ENCODE measurements at places on chromosomes 6 and 20. TPM values are rescaled to one million over a fixed set of nuclear protein-coding genes. Genes with fewer than 3 reads are reported as not detected.

GRCh38 chr6:1240766-1241318, 71.1 kb upstream of the FOXQ1 start:
- DNase-seq: no peak

GRCh38 chr6:170293341-170294231, 2.7 kb upstream of the DLL1 start:
- no peak for DNase-seq

DNA sequence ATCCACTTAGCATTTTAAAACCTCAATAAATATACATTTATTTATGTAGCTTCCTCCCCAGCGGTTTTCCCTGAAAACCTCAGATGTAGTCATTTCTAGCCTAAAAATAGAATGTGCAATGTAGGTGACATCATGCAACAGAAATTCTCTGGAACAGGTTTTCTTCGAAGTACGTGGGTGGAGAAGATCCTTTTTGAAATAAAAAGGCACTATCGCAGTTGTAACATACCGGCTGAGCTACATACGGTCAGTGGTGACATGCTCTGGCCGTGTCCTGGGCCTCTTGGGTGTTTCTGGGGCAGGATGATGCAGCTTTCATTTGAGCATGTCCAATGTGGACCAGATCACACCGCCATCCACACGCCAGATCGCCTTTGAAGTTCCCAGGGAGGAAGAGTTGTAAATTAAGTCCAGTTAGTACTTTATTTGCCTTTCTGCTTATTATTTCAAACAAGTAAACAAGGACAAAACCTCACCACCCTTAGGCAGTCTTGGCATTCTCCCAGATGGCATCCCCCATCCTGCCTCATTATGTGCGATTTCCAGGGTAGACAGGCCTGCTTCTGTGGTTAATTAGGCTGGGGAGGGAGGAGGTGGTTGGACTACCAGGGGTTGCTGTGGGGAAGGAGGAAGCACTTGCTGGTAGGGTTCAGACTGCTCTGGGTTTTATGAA, 109.5 kb upstream of the CLDN20 start:
- DNase-seq: no peak

- no peak for DNase-seq
These were observed 27.1 kb downstream of the PRR18 start for GRCh38 chr6:166281104-166281503.

DNA sequence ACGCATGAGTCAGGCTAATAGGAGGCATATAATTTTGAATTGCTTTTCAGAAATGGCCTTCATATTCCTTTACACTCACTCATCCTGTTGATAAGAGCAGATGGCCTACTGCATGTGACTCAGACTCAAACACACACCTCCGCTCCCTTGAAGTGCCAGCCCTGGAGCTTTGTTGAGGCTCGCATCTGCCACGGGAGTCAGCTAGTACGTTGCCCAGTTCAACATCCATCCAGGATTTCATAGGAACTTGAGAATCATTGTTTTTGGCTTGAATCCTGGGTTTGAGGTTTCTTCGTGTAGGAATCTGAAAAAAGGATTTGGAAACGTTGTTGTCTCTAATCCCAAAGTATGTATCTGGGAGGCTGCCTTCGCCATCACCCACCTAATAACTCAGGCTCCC, 87.4 kb upstream of the JAG1 start:
- no peak for DNase-seq

- no peak for DNase-seq
These were observed 18.0 kb upstream of the ZFAND3 start for GRCh38 chr6:37801605-37801940.

GRCh38 chr20:3672547-3673171, 9.2 kb downstream of the ADAM33 start:
- DNase-seq: no peak

DNA sequence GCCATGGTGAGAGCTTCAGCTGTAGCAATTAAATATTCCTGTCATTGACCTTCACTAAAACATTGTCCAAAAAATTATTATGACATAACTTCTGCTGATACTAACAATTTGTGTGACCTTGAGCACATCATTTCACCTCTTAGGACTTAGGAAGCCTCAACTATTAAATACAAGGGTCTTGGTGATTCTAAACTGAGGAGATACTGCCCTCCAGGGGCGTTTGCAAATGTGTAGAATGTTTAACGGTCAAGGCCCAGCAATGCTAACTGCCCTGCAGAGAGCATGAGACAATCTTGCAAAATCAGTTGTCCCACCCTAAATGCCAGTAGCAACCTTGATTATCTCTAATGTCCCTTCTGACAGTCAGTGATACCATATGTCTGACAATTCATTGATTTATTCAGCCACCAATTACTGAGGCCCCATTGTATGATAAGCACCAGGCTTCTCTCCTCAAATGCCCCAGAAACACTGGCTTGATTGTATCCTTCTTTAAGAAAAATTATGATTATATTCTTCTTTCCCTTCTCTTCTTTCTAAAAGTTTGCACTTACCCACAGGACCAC, 284.1 kb upstream of the PLN start:
- DNase-seq: no peak

- DNase-seq: no peak
These were observed 1418.7 kb downstream of the GRIK2 start for GRCh38 chr6:102812242-102812641.

- no peak for DNase-seq
These were observed 215.0 kb upstream of the SHLD1 start for GRCh38 chr20:5535125-5535756.

GRCh38 chr20:54084727-54085388, 14.5 kb upstream of the BCAS1 start:
- DNase-seq: no peak

SLC22A16 gene
- 0.11 TPM for polyA plus RNA-seq

TRIM40 gene
- polyA plus RNA-seq: 0.09 TPM

EIF6 gene
- 105 TPM for polyA plus RNA-seq

CYB5R4 gene
- 9.0 TPM for polyA plus RNA-seq

PNPLA1 gene
- polyA plus RNA-seq: 0.14 TPM

C20orf202 gene
- 1.6 TPM for polyA plus RNA-seq

RUNX2 gene
- 3.4 TPM for polyA plus RNA-seq

TTLL9 gene
- 6.2 TPM for polyA plus RNA-seq

TFAP2A gene
- polyA plus RNA-seq: 0.42 TPM

ARFRP1 gene
- 34.9 TPM for polyA plus RNA-seq

SRMS gene
- polyA plus RNA-seq: 0.21 TPM

MBOAT1 gene
- polyA plus RNA-seq: 14.8 TPM

SNPH gene
- 1.8 TPM for polyA plus RNA-seq

PPP1R3G gene
- polyA plus RNA-seq: 0.96 TPM
